ENCODE measurements at places on chromosomes 4 and X.

DNA sequence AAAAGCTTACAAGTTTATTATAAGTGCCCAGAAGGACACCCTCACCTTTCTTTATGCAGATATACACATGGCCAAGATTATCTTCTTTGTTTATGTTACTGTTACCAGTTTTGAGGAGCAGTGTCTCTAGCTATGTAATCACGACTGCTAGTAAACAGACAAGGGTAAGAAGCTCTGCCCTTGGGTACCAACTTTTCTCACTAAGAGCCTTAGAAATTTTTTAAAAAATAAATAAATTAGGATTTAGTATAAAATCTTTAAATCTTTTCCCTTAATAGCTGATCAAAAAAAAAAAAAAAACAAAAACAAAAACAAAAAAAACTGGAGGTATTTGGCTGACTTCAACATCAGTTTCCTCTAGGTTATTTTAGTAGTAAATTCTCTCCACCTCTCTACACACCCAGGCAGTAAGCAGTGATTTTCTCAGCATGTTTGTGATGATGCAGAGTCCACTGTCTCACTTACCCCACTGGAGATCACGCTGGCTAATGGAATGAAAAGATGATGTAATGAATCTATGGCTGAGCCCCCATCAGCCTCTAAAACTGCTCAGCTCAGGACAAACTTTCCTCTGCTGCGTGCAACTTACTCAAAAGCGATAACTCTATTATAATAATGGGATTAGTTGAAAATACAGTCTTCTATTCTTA is 125.9 kb downstream of the FRYL start:
- DNase-seq: no peak

DNA sequence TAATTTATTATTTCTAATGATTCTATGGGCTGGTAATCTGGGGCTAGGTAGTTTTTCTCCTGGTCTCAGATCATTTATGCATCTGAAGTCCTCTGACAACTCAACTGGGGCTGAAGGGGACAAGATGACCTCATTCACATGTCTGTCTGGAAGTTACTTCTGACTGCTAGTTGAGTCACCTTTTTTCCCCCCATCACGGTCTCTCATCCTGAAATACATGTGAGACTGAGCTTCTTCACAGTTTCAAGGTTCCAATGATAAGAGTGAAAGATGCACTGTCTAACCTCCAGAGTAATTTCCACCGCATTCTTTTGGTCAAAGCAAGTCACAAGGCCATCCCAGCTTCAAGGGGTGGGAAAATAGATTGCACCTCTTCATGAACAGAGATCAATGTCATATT is 356.7 kb upstream of the RPS6KA3 start:
- no peak for DNase-seq

GRCh38 chrX:153573984-153574383 is 25.0 kb downstream of the CCNQ start:
- no peak for DNase-seq

- no peak for DNase-seq
Measured at GRCh38 chr4:57219431-57219830, 109.2 kb upstream of the IGFBP7 start.

DNA sequence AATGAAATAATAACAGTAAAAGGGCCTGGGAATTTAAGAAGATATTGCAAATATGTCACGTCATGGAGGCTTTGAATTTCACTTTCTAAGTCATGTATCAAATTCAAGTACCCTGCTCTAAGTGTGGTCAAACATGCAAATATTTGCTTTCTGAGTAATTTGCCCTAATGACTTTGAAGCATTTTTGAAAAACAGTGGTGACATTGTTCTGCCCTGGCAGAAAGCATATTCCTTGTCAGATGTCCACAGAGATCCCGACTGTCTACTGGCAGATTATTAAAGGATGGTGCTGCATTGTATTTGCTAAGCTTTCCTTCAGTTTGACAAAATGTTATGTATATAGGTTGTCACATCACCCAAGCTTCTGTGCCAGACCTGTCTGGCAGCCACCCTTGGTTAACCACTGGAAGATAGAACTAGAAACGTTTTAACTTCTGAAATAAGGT is 92.5 kb downstream of the ANK2 start:
- DNase-seq: no peak

GRCh38 chrX:12488771-12489170 is 302.4 kb upstream of the PRPS2 start:
- no peak for DNase-seq

DNA sequence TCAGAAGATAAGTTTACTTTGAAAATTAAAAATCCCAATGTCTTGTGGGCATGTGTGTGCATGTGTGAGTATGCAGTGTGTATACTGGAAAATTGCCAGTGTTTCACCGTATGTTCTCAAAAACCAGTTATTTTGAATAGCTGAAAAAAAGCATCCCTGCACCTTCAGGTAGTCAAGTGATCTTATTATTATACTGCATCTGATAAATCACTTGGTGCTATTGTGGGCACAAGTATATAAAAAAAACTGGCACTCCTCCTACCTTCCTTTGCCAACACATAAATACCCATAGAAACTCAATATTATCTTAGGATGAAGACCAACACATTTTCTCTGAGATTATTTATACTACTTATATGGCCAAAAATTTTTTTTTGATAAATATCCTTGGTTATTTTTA is 91.5 kb upstream of the MAP9 start:
- no peak for DNase-seq

DNA sequence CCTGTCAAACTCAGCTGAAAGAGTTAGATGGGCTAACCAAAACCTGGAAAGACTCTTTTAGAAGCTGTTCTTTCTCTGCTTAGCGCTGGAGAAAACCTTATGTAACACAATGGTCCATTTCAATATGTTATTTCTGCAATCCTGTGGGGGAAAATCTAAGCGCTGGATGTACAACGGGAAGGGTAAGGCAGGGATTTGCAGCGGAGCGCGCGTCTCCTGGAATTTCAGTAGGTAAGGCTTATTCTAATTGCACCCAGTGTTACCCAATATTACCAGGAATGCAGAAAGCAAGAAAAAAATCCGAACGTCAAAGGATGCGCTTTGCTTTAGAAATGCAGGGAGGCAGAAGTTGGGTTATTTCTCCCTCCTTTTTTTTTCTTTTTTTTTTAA is 2.0 kb downstream of the HS3ST1 start:
- no peak for DNase-seq

- peak; percentile 59 for DNase-seq
Measured at GRCh38 chr4:10671366-10671765, 13.2 kb downstream of the CLNK start.

- DNase-seq: no peak
Measured at GRCh38 chr4:41120297-41121217, 93.8 kb downstream of the APBB2 start.

- no peak for DNase-seq
Measured at GRCh38 chrX:26574234-26574633, 358.3 kb downstream of the MAGEB5 start.

GRCh38 chr4:7753931-7754465 is 185.7 kb downstream of the AFAP1 start:
- DNase-seq: no peak

GRCh38 chrX:155052738-155053498 is 18.0 kb downstream of the CMC4 start:
- no peak for DNase-seq

- peak; percentile 7 for DNase-seq
Measured at GRCh38 chr4:2250357-2251072, 8.6 kb upstream of the HAUS3 start.
